Activated T-helper 1 cell treated with anti-CD3 and anti-CD28 coated beads, Interleukin-2, amount 50 U/mL, for 16 hours (primary cell): ENCODE measurements at places on chromosomes 5 and 9.

DNA sequence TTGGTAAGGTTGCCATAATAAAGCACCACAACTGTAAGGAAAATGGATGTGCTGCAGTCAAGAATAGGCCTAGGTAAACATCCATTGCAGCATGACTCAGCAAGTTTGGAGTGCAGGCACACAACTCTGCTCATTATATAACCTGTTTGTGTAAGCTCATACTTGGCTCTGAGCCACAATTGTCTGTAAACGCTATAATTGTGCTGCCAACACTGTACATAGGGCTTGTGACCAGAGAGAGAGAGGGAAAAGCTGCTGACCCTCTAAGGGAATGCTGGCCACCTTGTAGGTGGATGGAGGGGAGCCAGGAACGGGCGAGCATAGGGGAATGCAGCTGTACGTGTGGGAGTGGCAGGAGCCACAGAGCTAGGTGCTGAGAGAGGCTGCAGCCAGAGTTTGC is 2186.5 kb upstream of the ACO1 start:
- DNase-seq, result no peak

DNA sequence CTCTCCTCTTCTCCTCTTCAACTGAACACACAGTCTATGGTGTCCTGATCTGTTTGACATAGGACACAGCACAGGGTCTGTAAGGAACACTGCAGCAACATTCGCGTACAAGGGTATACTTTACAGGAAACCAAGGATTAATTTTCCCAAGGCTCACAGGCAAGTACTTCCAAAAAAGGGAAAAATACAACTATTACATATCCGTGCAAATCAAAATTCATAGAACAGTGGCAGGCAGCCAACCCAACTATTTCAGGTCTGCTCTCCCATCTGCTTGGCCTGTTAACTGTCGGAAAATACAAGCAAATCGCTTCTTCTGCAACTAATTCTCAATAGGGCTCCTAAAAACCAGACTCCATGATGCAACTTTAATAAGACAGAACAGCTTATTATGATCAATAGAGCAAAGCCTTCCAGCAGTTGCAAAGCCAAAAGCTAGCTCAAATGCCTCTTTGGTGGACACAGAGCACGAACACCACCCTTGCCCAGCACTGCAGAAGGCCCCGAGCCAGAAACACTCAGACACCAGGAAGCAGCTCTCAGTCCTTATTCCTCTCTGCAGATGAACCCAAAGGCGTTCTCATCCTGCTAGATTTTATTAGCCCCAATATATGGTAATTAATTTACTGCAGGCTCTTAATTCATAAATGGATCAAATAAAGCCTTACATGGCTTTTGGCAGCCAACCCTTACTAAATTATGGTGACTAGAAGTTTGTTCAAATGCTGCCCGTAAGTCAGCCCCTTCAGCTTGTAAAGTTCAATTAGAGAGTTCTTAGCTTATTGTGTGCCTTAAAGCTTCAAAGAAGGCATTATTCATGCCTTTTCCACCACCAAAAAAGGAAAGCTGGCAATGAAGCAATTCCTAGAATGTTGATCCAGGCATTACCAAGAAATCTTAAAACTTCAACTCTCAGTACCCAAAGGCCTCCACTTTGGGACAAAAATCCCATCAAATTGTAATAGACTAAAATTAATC is 68.8 kb downstream of the ZNF608 start:
- DNase-seq, result no peak

DNA sequence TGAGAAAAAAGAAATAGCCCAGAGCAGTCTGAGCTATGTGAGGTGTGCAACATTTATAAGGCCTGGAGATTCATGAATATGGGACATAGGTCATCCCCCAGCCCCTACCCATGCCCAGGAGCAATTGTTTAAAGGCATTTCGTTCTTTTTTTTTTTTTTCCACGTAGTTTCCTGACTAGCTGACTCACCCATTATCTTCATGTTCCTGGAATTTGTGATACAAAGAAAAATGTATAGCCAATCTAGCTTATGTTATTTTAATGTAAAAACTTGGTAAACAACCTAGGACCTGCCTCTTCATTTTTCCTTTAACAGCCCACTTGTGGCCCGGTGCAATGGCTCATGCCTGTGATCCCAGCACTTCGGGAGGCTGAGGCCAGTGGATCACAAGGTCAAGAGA is 81.3 kb downstream of the OSTF1 start:
- no peak for DNase-seq

DNA sequence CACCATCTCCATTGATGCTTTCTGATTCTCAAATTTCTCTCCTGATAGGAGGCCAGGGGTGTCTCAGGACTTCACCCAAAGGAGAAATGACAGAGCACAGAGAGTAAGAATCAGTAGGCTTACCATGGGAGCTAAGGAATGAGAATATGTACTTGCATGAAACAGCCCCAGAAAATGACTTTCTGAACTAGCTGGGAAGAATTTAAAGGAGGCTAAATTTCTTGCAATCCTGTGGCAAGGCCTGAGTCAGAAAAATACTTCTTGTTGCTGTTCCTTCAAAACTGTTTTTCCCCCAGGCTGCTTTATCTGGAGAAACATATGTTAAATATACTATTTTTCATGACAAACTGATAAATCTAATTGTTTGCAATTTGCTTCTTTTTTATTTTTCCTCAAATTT is 53.4 kb upstream of the FBXL7 start:
- no peak for DNase-seq

GRCh38 chr5:53425687-53426511 is 54.5 kb upstream of the FST start:
- DNase-seq, result no peak
